Fibroblast of villous mesenchyme (primary cell): ENCODE measurements at places on chromosomes 13 and 19. TPM values are rescaled to one million over a fixed set of nuclear protein-coding genes. Genes with fewer than 3 reads are reported as not detected.

Gene RNF17
- total RNA-seq = 0.86 and 1.9 TPM in 2 replicates

Gene CEACAM5
- total RNA-seq = not detected in 2 replicates

Gene TBC1D4
- total RNA-seq = 28.7 and 34.5 TPM in 2 replicates

- DNase-seq = peak; percentile 60
These were observed 3.7 kb downstream of the NAPA start for GRCh38 chr19:47511128-47511517.

- DNase-seq = peak; percentile 34
These were observed 98.5 kb upstream of the PABPC3 start for GRCh38 chr13:24997367-24997967.

DNA sequence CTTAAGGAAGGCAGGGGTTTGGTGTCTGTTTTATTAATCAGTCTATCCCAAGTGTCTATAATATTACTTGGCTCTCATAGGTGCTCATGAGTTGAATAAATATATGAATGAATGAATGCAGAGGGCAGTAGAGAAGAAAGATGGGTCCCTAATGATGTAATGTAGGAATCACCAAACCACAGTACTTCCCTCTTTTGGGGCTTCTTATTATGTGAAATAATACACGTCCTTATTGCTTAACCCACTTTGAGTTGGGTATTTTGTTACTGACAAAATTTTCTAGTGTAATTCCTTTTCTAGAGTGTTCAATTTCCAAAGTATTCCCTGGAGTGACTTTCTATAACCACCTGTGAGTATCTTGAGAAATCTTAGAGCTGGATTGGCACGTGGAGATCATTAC, 13.2 kb downstream of the KLK5 start:
- DNase-seq = no peak

- no peak for DNase-seq
These were observed 56.2 kb downstream of the ABCC4 start for GRCh38 chr13:95245071-95245470.

- no peak for DNase-seq
These were observed 263.2 kb upstream of the SPRY2 start for GRCh38 chr13:80604098-80604497.
